Stomach (tissue), 19 donors: ENCODE measurements at places on chromosomes 4 and X. TPM values are rescaled to one million over a fixed set of nuclear protein-coding genes. Genes with fewer than 3 reads are reported as not detected.

DNA sequence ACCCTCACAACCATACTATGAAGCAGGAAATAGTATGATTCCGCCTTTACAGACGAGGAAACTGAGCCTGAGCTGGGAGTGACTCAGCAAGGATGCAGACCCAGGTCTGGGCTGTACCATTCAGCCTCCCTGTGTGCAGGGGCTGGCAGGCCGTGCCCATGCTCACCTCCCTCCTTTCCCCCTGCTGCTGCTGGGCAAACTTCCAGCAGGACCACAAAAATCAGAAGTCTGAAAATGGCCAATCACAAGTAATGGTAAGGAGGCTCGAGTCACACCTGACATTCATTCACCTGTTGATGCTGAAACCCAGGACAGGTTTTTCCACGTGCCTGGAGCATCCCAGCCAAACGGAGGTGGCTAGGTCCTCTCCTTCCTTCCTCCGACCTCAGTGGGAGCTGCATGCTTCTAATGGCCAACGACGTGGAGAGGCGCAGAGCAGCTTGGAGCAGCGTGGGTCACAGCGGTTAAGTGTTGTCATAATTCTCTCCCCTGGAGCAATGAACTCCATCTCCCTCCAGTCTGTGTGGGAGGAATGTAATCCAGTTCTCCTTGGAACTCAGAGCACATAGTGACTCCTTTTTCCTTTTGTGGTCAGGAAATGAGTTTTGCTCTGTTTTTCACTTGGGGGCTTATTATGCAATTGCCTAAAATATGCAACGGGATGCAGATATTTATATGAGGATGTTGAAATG lies 371.7 kb downstream of the BCOR start:
- DNase-seq = peak; percentile 54

Gene IQSEC2
- 7.3 TPM for total RNA-seq

GRCh38 chr4:82050796-82051195 lies 323.0 kb downstream of the HNRNPD start:
- no peak for DNase-seq

- DNase-seq = no peak
These were observed 492 bp upstream of the HDAC8 start for GRCh38 chrX:72573158-72573511.

DNA sequence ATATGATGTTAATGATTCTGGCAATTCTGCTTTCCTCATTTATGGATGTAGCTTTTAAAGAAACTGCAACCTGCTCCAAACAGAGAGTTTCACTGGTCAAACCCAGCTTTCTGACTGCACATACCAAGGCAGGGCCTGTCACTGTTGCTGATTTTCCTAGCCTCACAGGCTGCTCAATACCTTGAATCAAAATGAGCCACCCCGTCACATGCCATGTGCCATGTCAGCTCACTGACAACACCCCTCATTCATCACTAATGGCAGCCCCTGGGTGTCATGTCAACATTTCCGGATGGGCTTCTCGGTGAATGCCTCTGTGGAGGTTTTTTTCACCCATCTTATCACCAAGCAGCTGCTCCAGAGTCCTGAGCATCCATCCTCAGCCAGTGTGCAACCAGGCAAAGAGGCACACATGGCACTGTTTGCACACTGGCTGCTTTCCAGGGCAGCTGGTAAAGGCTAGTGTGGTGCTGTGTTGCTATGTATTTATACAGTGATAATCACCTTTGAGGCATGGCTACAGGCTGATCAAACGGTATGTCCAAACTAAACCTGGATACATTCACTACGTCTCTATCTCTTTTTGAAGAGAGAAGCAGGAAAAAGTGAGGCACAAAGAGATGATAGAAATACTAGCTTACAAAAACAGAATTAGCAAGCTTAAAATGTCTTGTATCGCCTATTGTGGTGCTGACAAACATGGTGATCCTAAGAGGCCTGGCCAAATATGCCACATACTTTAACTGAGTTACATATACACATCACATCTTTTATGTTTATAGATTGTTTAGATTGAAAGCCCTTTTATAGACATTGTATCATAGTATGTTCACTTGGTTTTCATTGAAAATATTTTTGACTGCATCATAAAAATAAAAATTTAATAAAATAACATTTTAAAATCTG lies 94.6 kb upstream of the INPP4B start:
- peak; percentile 68 for DNase-seq

DNA sequence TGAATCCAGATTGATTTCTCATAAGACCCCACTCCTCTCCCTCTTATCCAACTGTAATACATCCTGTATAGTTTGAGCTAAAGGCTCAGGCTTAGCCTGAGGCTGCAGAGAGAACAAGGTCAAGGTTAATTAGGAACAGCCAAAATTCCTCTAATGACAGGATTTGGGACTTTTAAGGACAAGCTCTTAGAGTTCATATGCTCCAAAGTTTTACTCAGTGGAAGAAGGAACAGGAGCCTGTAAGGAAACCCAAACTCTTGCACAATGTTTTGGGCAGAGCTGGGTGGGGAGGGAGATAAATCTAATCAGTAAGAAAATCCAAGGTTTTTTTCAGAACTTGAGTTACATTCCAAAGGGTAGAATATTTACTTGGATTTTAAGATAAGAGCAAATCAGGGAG lies 238.8 kb downstream of the QDPR start:
- no peak for DNase-seq

Gene TSR2
- total RNA-seq = 18.9 TPM

DNA sequence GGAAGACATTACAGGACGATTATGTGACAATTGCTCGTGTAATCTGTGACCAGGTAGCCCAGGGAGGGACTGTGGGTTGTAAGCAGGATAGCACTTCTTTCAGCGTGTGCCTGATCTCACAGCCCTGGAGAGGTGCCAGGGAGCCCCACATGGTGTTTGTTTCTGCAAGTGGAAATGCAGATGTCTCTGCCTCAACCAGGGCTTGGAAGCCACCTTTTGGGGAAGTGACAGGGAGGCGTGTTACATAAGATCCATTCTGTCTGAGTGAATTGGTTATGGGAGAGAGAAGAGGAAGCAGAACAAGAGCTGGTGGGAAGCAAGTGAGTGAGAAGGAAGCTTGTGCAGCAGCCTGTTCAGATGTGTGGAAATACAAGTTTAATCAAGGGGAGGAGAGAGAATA lies 104.5 kb upstream of the GATB start:
- peak; percentile 54 for DNase-seq

Gene FAM9B
- not detected for total RNA-seq

- no peak for DNase-seq
These were observed 967.2 kb downstream of the RPA4 start for GRCh38 chrX:97850911-97851310.

GRCh38 chr4:64272432-64272831 lies 136.8 kb downstream of the TECRL start:
- DNase-seq = no peak

DNA sequence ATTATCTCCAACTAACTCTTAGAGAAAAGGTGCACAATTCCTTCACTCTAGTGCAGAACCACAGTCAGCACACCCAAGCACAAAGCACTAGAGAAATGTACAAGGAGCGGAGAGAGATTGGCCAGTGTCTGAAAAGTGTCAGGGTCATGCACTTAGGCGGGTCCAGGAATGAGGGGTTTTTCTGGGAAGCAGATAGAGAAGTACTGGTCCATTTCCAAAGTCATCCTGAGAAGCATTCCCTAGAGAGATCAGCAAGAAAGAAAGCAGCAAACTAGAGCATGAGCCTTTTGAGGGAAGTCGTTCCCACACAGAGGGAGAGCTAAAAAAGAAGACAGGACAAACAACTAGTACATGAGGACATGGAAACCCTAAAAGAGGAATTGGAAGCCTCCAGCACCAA lies 168.1 kb upstream of the MAP3K15 start:
- DNase-seq = no peak

DNA sequence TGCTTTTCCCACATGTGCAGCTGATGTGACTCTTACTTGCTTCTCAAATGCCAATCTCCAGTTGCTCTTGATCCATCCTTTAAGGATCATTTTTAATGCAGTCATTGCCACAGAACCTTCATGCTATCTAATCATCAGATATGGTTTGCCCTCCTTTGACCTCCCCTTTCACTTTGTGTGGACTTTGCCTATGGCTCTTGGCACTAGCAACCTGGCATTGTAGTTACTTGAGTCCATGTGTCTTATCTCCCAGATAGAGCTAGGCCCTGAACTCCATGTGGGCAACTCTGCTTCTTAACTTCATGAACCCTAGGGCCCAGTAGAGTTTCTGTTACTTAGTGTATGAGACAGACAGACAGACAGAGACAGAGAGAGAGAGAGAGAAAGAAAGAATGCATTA lies 41.6 kb downstream of the MTM1 start:
- DNase-seq = no peak

GRCh38 chrX:67604979-67605703 lies 61.3 kb downstream of the AR start:
- no peak for DNase-seq

Gene C1QTNF7
- total RNA-seq = 20.2 TPM

GRCh38 chrX:63275127-63275526 lies 76.0 kb downstream of the SPIN4 start:
- DNase-seq = no peak

Gene HTN1
- total RNA-seq = not detected

- no peak for DNase-seq
These were observed 7.2 kb upstream of the TMEM131L start for GRCh38 chr4:153458969-153459368.

- peak; percentile 34 for DNase-seq
These were observed 34.1 kb downstream of the ART3 start for GRCh38 chr4:76108467-76109181.

Gene RAB9A
- 13.4 TPM for total RNA-seq

DNA sequence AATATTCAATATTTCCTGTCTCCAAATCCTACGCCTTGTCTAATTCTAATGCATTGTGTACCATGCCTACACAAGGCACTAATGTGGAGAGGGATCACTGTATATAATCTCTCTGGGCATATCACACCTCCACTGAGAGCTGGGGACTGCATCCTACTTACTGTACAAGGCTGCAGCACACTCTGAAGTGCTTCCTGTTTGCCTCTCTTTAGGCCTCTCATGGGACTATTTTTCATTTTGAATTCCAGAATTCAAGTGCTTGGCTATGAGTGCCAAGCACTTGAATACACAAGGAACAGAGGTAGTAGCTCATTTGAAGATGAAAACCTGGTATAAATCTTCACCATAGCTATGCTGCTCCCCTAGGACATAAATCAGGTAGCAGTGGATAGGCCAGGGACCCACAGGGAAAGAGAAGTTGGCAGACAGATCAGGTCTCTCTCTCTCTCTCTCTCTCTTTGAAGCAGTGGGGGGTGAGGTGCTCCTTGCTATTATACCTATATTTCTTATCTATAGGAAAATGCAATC lies 229.7 kb upstream of the MBNL3 start:
- DNase-seq = no peak

GRCh38 chrX:13287816-13288215 lies 32.0 kb downstream of the ATXN3L start:
- DNase-seq = no peak

Gene FRMPD3
- not detected for total RNA-seq

DNA sequence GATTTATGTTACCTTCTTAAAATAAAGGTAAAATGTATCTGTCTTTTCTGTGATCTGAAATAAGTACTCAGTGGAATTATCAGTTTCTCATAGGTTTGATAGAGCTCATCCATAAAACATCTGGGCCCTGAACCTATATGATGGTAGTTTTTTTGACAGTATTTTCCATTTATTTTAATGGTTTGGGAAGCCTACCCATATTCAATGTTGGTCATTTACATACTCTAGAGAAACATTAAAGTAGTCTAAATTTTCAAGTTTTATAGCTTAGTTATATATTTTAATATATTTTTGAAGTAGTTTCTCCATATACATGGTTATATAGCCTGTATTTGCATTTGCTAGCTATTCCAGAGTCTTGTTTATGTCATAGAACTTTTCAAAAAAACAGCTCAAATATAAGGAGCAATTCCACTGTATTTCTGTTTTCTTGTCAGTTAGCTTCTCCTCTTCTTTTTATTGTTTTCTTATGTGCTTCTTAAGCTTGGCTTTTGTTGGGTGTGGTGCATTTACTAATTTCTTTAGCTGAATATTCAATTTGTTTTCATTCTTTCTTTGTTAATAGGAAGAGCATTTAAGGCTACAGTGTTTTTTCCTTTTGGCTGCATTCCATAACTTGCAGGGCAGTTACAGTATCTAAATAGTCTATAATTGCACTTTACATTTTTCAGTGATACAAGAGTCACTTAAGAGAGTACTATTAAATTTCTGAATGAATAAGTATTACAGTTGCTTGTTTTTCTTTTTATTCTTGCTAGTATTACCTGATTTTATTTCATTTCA lies 181.4 kb downstream of the DKK2 start:
- DNase-seq = peak; percentile 8

DNA sequence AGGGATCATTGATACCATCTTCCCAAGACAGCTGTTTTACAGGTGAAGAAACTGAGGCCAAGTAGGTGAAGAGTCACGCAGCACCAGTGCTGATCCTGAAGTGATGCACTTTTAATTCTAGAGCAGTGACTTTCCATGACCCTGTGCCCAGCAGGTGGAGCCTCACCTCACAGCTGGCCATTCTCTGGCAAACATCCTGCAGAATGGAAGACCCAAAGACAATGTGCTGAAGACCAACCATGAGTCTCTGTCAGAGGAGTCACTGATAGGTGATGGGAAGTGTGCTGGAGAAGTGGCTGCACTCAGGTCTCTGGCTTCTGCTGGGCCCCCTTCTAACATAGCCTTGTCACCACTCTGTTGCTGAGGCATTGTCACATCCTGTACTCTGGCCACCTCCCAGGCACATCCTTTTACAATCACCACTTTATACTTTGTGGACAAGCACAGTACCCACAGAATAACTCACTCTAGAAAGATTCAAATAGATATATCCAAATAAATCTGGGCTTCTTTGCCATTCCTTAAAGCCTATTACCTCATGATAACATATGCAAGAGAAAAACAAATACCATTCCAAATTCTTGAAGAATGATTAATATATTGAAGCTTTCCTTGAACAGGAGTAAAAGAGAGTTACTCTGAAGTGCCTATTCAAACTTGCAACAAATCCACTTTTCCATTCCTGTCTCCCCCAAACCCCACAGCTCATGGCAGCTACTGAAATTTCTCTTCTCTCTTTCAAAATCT lies 64.1 kb upstream of the SCOC start:
- DNase-seq = no peak

Gene NPY5R
- not detected for total RNA-seq

GRCh38 chrX:134821901-134822300 lies 163.6 kb upstream of the PLAC1 start:
- DNase-seq = no peak

DNA sequence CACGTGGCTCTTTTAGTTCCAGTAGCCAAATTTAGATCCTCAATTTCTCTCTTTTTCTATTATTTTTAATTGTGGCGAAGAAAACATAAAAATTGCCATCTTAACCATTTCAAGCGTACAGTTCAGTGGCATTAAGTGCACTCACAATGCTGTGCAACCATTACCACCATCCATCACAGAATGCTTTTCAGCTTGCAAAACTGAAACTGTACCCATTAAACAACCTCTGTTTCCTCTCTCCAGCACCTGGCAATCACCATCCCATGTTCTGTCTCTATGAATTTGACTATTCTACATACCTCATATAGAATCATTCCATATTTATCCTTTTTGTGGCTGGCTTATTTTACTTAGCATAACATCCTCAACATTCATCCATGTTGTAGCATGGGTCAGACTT lies 74.9 kb downstream of the METTL14 start:
- DNase-seq = no peak

Gene DUX4
- not detected for total RNA-seq

Gene EREG
- 1.8 TPM for total RNA-seq

- DNase-seq = peak; percentile 17
These were observed 1.5 kb downstream of the LRPAP1 start for GRCh38 chr4:3530663-3531254.
